ENCODE measurements at places on chromosomes 1 and 21. TPM values are rescaled to one million over a fixed set of nuclear protein-coding genes. Genes with fewer than 3 reads are reported as not detected.

NID1 gene
- total RNA-seq: 8.8 TPM

LRRC8C gene
- 3.3 TPM for total RNA-seq

CFHR2 gene
- not detected for total RNA-seq

RNPC3 gene
- 18.8 TPM for total RNA-seq

FAM72C gene
- total RNA-seq: 2.8 TPM

Data from colonic mucosa (tissue), 4 donors.